ENCODE measurements at places on chromosomes 2 and 18.

- DNase-seq = peak; percentile 62
These were observed 93.9 kb downstream of the FARSB start for GRCh38 chr2:222561817-222562645.

DNA sequence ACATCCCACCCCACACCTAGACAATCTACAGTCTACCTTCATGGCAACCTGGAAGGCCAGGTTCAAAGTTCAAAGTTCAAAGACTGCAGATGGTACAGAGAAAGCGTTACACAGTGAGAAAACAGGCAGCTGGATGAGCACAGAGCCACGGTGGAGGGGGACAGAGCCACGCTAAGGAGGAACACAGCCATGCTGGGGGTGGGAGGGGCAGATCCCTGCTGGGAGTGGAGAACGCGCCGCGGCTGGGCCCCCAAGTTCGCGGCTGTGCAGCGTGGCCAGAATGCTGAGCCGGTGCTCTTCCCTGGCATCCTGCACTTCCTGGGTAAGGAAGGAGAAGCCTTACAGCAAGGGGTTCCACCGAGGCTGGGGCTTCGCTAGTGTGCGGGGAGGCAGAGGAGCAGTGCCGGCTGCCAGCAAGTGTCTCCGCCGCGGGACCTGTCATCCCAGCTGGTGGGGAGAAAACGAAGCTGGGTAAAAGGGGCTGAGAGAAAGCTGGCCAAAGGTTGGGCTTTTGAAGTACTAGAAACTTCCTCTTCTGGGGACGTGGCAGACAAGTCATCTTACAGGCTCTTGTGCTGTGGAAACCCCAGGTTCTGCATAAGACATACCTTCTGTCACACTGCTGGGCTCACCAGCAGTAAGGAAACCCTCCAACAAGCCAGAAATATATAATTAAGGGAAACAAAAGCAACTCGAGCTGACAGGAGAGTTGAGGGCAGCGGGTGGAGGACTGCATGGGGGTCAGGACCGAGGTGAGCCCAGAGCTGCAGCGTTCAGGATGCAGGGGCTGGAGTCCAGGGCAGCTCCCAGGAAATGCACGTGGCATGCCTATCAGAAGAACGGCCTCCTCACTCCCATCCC lies 115.5 kb downstream of the HDAC4 start:
- peak; percentile 79 for DNase-seq

DNA sequence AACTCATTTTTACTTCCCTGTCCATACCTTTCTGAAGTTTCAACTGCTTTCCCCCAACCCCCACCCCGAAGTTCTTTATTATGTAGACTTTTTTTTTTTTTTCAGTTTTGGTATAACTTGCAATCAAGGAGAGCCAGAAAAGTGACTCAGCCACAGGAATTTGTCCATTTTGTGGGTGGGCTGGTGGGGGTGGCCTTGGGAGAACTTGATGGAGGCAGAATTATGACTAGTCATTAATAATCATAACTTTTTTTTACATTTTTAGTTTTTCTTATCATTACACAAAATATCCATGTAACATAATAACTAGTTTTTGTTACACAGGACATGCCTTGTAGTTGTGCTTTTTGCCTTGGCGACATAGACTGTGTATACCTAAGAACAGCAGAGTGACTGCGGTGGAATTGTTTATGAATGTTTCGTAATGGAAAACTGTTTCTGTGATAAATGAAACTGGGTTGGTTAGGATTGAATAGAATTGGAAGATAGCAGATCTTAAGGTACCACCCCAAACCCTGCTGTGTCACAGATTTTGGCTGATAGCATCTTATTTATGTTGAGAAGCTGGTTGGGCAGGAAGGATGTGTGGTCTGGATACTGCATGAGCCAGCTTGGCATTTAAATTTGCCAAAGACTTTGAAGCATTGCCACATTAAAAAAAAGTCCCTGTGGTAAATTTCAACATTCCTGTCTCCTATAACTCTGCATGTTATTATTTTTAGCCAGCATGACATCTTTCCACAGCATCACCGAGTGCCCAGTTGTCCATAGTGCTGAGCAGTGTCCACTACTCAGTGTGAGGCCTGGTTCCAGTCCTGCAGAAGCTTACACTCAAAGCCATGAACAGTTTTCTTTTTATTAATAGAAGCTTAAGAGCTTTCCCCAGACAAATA lies 30.7 kb downstream of the LYPD6B start:
- no peak for DNase-seq

DNA sequence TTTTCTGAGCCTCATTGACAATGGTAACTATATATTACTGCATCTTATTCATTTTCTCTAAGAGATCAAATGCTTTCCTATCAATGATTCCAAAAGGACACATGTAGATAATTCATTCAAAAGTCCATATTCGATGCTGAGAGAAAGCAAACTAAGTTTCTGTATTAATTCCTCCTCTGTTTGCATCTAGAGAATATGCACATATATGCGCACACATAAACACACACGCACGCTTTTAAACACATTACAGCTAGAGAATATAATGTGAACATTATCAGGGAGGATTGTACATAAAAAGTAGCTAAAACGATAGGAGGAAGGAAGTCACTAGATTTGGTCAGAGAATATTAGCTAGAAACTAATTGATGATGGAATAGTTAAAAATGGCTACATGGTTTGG lies 379.0 kb upstream of the NETO1 start:
- DNase-seq = no peak

- DNase-seq = no peak
These were observed 166.0 kb downstream of the LCLAT1 start for GRCh38 chr2:30613001-30613400.

- no peak for DNase-seq
These were observed 152.5 kb upstream of the APCDD1 start for GRCh38 chr18:10301831-10302483.

DNA sequence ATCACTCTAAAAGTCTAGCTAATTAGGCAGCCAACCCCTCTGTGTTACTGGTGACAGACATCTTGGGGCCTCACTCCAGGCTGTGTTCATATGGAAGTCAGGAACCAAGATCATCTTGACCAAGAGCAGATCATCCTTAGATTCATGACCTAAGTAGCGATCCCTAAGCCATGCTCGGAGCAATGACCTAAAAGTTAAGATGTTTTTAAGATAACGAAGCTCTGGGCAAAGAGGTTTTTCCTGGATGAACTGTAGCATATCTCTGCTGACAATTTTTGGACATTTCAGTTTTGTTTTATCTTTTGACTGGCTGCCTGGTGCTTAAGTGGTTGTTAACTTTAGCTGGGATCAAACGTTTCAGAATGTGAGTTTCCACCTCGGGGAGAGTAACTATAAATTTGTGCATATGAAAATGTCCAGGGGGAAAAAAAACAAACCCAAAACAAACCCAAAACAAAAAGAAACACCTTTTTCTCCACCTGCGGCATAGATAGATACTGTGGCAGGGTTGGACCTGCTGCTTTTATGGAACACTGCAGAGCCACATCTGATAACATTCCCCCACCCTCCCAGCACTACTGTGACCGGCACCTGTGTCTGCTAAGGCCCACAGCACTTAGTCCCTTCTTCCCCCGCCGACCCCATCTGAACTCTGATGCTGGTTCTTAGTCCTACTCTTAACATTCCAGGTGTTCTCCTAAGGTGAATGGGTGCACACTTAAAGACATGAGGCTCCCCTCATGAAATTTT lies 45.5 kb downstream of the EPAS1 start:
- DNase-seq = no peak

- peak; percentile 70 for DNase-seq
These were observed 87.9 kb downstream of the UGGT1 start for GRCh38 chr2:128178650-128179460.

- DNase-seq = no peak
These were observed 145.9 kb downstream of the CALCRL start for GRCh38 chr2:187302116-187302515.

DNA sequence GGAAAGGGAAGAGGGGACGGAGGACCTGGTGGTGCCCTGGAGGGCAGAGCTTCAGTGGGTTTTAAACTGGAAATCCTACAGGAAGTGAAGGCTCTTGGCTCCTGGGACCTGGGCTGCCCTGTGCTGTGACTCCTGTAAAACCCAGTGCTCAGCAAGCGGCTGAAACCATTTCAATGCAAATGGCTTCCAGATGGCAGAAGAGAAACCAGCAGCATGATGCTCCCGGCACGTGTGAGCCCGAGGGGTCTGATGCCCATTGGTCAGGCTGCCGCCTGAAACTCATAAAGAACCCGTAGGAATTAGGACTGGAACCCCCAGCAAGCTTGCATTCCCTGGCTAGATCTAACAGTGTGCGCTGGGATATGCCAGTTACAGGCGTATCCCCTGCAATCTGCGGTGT lies 109.2 kb upstream of the THOC1 start:
- DNase-seq = no peak

GRCh38 chr2:44650796-44651195 lies 289.0 kb downstream of the CAMKMT start:
- no peak for DNase-seq

Measured in activated naive CD4-positive, alpha-beta T cell treated with anti-CD3 and anti-CD28 coated beads for 36 hours (primary cell).